ENCODE measurements at places on chromosomes 4 and X.
A peak's percentile ranks its signal among the peaks of the same experiment; 100 is the strongest.

GRCh38 chrX:123964156-123964834 is 2.8 kb downstream of the STAG2 start:
- no peak for DNase-seq

GRCh38 chr4:95058991-95059390 is 301.2 kb downstream of the BMPR1B start:
- DNase-seq = no peak

- DNase-seq = no peak
These were observed 1.1 kb downstream of the PLAC8 start for GRCh38 chr4:83113429-83113786.

GRCh38 chr4:178275671-178276360 is 833.6 kb upstream of the AGA start:
- DNase-seq = no peak

DNA sequence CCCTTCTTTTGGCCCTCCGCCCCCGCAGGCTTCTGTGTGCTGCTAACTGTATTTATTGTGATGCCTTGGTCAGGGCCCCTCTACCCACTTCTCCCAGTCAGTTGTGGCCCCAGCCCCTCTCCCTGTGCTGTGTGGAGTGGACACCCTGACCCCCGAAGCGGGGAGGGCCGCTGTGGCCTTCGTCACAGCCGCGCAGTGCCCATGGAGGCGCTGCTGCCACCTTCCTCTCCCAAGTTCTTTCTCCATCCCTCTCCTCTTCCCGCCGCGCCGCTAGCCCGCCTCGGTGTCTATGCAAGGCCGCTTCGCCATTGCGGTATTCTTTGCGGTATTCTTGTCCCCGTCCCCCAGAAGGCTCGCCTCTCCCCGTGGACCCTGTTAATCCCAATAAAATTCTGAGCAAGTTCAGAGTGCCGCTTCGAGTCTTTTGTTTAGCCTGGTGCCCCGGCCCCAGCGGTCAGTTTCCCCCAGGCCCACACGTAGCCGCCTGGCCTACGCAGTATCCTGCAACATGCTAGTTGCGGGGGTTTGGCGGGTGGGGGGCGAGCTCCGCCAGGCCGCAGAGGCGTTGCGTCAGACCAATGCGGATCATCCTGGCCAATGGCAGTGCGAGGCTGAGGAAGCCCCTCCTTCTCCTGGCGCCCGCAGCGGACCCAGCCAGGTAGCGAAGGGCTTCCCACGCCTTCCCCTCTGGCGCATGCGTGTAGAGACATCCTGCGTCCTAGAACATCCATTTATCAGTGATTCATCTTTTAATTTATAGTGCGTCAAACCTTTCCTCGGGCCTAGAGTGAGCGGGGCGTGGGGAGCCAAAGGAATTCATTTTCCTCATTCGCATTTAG is 5.6 kb upstream of the KANTR start:
- DNase-seq = peak; percentile 61

GRCh38 chr4:569958-570667 is 6.0 kb downstream of the TMEM271 start:
- DNase-seq = no peak

GRCh38 chr4:20311856-20312255 is 60.2 kb downstream of the SLIT2 start:
- DNase-seq = no peak

DNA sequence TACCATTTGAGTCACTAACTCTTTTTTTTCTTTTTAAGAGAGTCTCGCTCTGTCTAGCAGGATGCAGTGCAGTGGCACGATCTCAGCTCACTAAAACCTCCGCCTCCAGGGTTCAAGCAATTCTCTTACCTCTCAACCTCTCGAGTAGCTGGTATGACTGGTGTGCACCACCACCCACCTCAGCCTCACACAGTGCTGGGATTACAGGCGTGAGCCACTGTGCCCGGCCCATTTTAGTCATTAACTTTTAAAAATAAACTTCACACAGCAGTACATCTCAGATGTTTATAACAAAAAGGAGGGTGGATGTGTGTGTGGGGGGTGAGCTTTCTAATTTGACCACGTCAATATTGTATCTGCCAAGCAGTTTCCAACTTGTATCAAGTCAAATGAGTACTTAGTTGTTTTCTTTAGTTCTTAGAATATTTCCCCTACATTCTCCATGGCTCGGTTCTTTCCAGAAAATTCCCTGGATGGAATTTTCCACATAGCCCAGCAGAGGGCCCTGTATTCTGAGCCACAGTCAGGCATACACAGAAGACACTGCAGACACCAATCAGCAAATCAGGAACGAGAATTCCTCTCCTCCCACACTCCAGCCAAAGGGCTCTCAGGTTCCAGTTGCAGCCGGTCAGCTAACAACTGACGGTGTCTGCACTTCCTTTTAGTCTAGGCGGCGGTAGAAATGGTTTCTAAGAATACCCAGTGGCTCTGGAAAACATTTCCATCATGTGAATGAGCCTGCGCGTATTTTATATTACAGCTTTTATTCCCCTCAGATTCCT is 20.1 kb upstream of the ARAF start:
- DNase-seq = no peak

DNA sequence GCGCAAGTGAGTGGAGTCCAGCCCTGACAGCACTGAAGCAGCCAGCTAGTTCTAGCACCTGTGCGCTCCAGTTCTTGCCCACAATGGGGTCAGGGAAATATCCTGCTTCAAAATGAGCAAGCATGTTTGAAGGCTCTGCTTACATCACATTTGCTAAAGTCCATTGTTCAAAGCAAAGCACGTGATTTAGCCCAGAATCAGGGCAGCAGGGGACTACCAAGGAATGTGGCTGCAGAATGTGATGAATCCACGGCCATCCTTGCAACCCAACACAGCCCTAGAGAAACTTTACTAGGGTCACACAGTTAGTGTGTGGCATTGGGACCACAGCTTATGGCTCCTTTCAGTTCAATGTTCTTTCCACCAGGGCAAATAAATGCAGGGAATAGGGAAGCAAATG is 47.3 kb upstream of the SMIM31 start:
- no peak for DNase-seq

DNA sequence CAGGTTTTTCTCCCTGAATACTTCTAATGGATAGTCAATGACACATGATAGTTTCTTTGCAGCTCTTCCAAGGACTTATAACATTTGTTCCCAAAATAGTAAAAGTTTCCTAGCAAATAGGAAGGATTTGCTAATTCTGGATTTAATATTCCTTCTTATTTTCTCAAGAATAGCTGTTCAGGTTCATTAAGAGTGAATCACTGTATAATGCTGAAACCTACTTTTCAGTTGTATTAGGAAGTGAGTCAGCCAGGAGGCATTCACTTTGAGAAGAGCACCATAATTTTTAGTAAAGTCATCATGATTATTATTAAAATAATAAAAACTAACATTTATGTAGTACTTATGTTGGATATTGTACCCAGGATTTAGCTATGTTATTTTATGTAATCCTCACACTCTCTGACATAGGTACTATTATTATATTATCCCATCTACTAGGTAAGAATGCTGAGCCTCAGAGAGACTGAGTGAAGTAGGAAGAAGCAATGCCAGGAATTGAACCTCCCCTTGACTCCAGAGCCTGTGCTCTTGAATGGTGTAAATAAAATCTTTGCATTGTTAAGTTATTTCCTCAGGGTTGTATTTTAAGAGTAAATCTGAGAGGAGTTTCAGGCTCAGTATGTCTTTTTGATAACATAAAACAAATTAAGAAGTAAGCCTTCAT is 114.8 kb downstream of the REELD1 start:
- no peak for DNase-seq

DNA sequence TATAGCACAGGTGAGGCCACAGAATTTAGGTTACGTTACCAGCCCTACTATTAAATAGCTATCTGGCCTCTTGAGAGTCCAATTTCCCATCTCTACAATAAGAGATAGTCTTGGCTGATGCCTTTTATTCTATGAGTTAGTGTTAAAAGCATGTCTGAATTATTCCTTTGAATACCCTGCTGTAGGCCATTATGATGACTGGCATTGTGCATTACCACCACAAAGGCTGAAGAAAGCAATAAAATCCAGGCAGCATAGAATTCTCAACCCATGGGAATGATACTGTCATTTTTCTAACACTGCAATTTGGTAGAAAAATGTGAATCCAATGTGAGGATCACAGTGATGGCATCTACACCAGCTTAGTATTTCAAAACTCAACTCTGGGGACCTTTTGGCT is 51.4 kb downstream of the OTC start:
- DNase-seq = no peak

GRCh38 chr4:184444215-184444952 is 30.0 kb downstream of the IRF2 start:
- DNase-seq = no peak

GRCh38 chr4:37224854-37225253 is 19.7 kb upstream of the NWD2 start:
- no peak for DNase-seq

DNA sequence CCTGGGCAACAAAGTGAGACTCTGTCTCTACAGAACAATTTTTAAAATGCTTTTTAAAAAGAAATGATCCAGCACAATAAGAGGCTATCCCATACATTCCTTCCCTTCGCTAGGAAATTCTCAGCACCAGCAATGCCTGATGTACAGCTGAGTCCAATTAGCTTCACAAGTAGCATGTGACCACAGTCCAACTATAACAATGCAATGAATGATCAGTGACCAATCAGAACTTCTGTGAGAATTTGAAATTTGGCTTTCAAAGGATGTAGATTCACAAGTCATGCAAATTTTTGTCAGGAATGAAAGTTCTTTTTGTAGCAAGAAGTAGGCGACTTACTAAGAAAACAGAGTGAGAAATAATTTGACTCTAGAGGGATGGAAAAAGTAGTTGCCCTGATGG is 278.5 kb upstream of the UGT8 start:
- DNase-seq = no peak

GRCh38 chr4:123709336-123709735 is 312.7 kb downstream of the SPRY1 start:
- DNase-seq = no peak

DNA sequence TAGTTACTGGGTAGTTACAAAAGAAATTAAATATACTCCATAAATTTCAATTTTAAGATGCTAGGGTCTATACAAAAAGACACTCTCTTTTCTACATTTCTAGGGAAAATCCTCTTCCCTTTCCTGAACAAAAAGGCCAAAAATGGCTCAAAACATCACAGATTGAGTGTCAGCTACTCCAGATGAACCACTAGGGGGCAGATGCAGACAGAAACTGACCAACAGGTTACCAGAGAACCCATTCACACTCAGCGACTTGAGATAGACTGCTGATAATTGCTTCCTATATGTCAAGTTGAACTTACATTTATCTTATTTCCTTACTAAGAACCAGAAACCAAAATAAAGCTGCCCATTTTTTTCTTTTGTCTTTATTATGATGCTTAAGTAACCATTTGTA is 83.4 kb upstream of the MID1IP1 start:
- DNase-seq = no peak

DNA sequence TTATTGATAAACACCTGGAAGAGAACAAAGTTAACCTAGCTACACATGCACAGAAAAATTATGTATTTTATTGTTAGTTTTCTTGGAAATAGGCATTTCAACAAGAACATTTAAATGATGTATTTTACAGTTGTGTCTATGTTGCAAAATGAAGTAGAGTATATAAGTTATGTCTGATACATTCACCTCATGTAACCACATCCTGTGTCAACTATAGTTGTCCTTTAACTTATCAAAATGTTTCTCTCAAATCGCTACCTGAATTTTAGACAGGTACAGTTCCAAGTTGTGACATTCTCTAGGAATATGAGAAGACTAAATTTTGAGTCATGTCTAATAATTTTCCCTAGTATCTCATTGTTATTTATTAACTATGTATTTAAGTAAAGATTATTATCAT is 27.2 kb upstream of the TNIP3 start:
- DNase-seq = no peak

DNA sequence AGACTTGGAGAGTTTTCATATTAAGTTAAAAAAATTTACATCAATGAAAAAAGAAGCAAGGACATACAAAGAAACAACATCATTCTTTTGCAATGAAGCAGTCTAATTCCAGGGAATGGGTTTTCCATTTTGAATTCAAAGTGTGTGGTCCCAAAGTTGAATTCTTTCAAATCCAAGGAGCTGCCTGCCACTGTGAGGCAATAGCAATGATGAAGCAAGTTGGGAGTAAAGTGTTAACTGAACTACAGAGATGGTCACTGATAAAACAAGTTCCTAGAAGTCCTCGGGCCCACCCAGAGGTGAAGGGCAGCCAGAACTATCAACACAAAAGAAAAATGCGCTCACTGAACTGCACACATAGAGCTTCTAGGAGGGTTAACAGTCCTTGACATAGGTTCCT is 115.9 kb downstream of the RAB28 start:
- DNase-seq = no peak

- no peak for DNase-seq
These were observed 750 bp downstream of the ARMCX5 start for GRCh38 chrX:102599951-102600579.

DNA sequence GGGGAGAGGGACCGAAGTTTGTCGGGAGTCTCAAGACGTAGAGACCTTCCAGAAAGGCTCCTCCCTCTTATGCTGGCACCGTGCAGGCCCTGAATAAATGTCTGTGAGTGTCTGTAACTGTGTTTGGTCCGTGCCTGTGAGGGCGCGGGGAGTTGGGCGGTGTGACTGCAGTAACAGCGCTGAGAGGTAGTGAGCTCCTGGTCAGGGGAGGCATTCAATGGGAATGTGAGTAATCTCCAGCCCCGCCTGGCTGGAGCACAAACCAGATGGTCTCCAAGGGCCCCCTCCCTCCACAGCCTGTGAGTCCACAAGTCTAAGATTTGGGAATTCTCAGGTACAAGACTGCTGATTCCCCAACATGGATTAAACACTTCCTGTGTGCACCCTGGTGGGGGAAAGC is 100.0 kb downstream of the HMX1 start:
- DNase-seq = no peak

- no peak for DNase-seq
These were observed 33.9 kb upstream of the SLC9A7 start for GRCh38 chrX:46792810-46793188.
